ENCODE measurements at places on chromosomes 6 and 20.
A peak's percentile ranks its signal among the peaks of the same experiment; 100 is the strongest.

GRCh38 chr6:139577124-139577762 is 202.8 kb upstream of the CITED2 start:
- DNase-seq = no peak

- peak; percentile 51 for DNase-seq
Measured at GRCh38 chr6:31400467-31401289, 2.7 kb upstream of the MICA start.

- no peak for DNase-seq
Measured at GRCh38 chr6:166194914-166195859, 27.5 kb upstream of the TBXT start.

DNA sequence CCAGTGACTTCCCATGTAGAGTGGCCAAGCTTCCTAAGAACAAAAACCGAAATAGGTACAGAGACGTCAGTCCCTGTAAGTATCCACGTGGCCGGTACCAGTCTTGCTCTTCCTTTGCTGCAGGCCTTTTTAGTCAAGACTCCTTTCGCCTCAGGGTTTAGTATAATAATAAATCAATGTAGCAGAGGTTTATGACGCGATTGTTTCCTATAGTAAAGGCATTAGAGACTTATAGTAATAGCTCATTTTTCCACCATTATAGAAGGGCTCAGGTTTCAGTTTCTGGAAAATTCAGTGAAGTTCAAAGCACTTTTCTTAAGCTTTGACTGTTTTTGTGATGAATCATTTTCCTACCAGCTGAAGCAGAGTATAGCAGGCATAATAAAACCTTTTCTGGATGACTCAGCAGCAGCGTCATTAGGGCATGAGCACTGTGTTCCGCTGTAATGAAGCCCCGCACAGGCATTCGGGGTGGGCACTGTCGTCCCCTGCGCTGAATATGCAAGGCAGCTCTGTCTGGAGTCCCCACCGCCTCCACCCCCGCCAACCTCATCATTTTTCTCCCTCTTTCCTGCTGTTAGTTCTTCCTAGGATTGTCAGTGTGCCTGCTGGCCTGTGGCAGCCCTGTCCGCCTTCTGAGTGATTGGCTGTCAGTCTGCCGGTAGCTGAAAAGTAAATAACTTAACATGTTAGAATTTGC is 51.3 kb downstream of the PTPN1 start:
- DNase-seq = no peak

DNA sequence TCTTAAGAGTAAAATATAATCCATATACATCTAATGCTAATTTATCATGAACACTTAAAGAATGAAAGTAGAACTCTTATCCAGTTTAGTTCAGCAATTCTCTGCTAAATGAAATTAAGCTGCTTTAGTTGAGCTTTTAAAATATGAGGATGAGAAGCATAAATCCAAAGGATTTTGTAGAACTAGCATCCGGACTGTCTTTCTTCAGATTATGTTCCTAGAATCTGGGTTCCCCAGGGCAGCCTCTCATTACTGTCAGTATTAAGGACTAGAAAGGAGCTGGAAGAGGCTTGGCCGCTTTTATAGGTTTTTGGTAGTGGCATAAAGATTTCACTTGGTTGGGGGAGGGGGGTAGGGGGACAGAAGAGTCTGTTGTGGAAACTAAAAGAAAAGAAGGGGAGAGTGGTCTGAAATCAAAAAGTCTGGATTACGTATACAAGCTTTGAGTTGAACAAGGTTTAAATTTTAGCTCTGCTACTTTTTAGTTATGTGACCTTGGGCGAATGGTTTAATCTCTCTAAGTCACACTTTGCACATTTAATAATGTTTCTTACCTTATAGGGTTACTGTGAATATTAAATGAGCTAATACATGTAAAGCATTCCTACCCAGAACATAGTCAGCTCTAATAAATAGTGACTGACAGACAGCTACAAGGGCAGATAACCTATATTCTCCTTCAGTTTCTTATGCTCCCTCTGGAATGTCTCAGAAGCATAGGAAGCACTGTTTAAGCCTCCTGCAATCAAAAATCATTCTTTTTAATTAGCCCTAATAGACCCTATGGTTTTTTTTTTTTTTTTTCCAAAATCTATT is 3.7 kb downstream of the SGK1 start:
- DNase-seq = no peak

DNA sequence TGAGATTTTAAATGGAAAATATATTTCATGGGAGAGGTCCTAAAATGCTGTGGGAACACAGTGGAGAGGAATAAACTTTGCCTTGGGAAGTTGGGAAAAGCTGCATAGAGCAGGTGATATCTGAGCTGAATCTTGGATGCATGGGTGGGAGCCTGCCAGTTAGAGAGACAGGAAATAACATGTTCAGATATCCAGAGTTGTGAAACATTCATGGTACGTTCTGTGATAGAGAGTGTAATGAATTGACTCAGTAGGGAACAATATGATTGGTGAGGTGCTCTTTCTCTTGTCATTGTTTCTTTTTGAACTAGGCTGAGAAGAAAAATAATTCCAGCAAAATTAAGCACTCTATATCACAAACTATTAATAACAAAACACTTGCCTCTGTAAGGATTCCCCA is 72.8 kb downstream of the RPS12 start:
- DNase-seq = no peak

- DNase-seq = no peak
Measured at GRCh38 chr20:40545478-40545877, 143.6 kb downstream of the MAFB start.

DNA sequence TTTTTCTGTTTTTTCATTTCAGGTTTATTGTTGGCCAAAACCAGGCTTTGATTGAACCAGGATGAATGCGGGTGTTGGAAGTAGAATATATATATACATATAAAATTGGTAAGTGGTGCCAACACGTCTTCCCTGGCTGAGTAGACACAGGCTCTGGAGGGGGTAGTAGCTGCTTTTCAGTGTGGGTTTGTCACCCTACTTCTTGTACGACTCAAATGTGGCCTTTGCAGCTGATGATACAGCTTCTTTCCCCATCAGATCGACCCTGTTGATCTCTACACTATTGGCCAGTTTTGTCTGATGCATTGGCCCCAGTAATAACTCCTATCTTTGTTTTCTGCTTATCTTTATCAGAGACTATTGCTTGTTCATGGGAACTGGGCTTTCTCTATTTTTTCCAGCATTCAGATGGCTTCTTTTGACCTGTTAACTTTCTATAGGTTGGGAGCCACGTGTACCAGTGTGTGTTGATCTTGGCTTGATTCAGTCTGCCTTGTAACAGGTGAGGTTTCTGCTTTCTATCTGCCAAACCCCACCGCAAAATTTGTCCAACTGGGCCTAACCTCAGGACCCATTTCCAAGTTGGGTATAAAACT is 2.7 kb upstream of the ZNFX1 start:
- no peak for DNase-seq

DNA sequence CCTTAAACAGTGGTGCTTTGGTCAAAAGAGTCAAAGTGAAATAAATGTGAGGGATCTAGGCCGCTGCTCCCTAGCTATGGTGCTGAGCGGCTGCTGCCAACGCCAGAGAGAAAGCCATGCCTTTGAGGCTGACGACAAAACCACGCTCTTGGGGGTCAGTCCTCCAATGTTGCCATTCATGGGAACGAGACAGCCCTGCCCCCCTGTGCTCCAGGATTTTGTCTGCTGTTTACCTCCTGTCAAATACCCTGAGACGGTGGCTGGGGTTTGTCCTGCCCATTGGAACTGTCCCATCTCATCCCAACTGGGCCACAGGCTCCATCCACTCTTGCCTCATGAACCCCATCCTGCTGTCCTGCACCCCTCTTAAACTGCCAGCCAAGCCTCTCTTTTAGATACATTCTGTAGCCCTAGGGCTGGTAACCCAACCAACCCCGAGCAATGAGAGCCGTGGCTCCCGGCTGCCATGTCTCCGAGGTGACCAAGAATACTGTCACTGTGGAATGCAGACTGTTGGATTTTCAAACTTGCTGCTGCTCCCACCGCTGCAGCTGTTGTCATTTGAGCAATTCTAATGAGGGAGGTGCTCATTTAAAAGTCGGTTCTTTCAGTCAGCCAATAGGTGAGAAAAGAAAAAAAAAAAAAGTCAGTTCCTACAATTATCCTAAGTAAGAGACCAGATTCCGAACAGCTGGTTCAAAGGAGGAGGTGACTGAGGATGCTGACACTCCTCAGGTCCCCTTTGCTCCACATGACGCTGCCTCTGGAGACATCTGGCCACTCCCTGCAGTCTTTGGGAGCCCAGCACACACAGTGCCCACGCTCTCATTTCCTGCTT is 73.1 kb upstream of the QKI start:
- DNase-seq = no peak

GRCh38 chr20:49475292-49476015 is 7.0 kb downstream of the KCNB1 start:
- DNase-seq = no peak

- no peak for DNase-seq
Measured at GRCh38 chr20:44021900-44022299, 107.2 kb downstream of the TOX2 start.

DNA sequence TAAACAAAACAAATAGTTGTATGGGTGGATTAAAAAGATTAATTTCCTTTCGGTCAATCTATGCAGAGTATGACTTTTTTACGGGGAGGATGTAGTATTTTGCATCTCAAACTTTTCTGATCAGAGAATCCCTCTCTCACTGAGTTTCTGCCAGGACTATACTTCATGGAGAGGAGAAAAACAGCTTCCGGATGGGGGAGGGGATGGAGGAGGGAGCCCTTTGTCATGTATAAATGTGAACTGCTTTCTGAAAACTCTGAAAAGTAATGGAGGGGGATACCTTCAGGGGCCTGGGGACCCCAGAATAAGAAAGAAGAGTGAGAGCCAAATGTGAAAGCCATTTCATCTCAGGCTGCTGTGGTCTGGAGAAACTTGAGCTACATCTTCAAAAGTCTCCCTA is 173.1 kb upstream of the KCNK16 start:
- no peak for DNase-seq

DNA sequence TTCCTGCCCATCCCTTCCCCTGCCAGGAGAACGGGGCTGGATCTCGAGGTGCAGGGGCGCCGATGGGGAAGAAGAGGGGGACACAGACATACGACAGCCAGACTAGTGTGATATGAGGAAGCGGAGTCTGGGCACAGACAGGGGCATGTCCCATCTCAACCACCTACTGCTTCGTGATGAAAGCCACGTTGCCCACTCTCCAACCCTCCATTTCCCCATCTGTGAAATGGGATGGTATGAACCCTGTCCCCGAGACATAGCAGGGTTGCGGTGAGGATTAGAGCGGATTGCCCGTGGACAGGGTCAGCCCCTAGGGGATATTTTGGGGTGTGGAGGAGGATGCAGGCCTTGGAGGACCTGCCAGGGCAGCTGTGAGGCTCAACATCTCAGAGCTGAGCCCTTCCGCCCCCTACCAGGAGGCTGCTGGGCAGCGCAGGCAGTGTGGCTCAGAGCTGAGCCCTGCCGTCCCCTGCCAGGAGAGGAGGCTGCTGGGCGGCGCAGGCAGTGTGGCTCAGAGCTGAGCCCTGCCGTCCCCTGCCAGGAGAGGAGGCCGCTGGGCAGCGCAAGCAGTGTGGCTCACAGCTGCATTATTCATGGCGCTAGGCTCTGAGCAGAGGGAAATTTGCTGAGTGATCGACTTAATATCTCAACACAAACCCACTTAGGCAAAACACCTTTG is 71.7 kb downstream of the GRM4 start:
- DNase-seq = no peak

DNA sequence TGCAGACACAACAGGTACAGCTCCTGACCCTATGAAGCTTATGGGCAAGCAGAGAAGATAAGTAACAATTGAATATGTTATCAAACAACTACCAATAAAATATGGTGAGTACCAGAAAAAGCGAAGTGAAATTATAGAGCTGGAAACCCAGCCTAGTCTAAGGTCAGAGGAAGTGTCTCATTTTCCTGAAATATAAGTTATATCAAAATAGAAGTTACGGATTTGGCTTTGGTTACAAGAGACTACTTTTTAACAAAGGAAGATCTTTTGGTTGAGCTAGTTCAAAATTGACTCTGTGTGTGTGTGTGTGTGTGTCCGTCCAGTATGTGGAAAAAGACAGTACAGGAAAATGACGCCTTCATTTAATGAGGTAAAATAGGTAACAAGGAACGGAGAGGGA is 8.9 kb downstream of the STX11 start:
- DNase-seq = no peak

DNA sequence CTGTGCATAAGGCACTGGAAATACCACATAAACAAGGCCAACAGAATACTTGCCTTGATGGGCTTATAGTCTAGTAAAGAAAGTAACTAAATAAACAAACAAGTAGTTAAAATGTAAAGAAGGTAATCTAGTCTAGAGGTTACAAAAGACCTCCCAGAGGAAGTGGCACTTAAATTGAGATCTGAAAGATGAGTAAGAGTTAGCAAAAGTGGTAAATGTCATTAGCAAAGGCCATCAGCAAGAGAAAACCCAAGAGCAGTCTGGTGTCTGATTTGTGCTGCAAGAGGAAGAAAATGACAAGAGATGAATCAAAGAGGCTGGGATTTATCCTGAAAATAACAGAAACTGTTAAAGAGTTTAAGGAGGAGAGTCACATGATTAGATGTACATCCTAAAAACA is 96.6 kb upstream of the SMLR1 start:
- no peak for DNase-seq

DNA sequence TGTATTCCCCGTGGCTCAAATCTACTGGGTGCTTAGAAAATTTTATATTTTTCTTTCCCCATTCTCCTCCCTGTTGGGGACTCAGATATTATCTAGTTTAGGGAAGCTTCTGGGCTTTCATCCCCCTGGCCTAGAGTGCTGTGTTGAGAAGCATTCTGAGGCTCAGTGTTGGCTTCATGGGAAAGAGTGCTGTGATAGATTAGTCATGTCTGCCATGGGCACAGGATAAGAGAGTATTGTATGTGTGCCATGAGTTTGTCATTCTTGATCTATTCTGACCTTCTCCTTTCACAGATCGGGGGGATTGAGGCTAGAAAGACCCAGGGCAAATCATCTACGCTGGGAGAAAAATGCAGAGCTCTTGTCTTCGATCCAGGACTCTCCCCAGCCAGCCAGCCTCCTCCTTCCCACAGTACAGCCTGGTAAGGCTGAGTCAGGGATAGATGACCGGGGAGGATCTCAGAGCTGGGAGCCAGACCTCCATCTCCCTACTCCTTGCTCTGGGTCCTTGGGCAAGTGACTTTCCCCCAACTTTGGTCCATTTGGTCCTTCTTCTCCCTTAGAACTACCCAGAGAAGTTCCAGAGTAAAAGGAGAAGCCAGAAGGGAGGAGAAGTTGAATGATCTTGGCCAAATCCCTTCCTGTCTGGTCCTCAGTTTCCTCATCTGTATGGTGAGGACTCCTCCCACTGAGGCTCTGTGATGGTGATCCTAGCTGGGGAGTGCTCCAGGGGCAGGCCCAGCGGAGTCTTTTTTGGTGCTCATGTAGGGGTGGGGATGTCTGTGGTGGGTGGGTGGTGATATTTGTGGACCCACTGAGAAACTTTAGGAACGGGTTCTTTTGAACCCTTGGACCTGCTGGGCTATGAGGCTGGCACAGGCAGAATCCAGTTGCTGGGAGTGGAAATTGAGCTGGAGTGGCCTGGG is 5.0 kb downstream of the SRC start:
- no peak for DNase-seq

All from Jurkat, Clone E6-1 (cell line).